Chondrocyte (in vitro differentiated cells): ENCODE measurements at places on chromosomes 4 and X. TPM values are rescaled to one million over a fixed set of nuclear protein-coding genes. Genes with fewer than 3 reads are reported as not detected.

DNA sequence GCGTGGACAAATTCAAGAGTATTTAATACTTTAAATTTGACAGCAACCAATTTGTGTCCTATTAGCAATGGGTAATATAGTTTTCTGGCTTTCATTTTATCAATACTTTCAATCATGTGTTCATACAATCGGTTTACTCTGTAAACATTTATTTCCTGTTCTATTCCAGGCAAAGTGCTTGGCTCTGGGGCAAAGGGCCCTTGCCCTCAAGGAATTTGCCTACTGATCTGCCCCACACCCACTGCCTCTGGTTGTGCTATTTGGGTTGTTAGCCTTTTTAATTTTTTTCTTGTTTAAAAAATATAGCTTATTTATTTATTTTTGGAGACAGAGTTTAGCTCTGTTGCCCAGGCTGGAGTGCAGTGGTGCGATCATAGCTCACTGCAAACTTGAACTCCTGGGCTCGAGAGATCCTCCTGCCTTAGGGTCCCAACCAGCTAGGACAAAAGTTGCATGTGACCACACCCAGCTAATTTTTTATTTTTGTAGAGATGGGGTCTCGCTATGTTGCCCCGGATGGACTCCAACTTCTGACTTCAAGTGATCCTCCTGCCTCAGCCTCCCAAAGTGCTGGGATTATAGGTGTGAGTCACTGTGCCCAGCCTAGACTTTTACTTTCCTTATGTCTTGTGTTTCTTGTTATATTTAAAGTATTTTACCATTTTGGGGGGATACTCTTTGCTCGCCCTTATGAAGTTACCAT, 30.7 kb upstream of the CBR4 start:
- no peak for DNase-seq

The CC2D2A gene
- 18.6 to 31.5 TPM (median 19.2 TPM) in 3 replicates for total RNA-seq

GRCh38 chr4:61320154-61320553, 120.0 kb downstream of the ADGRL3 start:
- no peak for DNase-seq

DNA sequence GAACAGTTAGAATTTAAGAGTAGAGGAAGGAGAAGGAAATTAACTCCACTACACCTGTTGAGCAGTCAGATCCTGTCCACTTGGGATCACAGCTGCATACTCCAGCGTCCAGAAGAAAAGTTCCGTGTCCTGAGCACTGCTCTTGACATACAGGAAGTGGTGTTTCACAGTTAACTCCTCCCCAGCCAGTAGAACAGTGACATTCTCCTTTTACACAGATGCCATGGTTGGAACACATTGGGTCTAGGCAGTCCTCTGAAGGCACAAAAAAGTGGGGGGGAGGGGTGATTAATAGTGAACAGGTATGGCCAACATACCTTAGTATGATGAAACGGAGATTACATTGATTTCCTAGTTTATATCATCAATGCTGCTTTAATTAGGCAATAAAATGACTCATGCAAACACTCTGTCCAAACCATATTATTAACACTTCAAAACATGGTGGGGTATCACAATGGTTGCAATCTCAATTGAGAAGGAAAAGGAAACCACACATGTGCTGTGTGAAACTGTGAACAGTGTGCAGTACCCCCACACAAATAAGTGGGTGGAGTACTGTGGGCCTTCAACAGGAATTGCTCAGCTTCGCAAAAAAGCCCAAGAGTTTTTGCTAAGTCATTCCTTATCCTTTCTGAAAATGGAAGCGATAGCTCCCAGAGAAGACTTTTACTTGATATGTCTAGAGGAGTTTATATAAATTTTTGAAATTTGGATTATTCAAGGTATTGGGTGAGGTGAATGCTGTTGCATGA, 295.6 kb downstream of the SH2D1A start:
- no peak for DNase-seq

DNA sequence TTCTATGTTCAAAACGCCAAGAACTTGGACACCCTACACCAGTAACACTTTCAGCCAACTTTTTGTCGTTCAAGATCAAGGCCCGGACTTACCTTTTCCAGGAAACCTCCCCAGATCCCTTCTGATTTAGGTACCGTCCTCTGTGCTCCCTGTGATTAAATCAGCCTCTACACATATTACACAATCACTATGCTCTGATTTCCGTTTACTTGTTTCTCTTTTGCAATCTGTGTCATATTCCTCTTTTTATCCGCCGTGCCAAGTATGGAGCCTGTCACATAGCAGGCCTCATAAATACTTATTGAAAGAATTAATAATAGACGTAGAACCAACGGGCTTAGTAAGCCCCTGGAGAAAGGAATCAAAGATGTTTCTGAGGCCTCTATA, 722 bp upstream of the TMEM33 start:
- DNase-seq: no peak

The CT55 gene
- total RNA-seq: not detected in 3 replicates

- no peak for DNase-seq
Observed at GRCh38 chr4:139333046-139333445, 30.8 kb upstream of the NDUFC1 start.

DNA sequence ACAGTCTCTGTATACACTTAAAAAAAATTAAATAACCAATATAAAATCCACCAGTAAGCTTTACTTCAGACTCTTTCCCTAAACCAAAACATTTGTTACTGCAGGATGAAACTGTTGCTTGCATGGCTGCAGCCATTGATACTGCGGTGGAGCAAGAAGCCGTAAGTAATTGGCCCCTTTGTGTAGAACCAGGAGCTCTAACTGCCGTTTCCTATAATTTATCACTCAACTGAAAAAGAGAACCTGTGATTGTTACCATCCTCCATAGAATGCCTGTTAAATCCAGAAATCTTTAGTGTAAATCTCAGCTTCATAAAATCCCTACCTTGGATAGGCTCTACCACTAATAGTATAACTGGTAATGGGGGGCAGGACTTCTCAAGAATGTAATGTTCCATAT, 62.6 kb downstream of the KIF4A start:
- DNase-seq: no peak

The TMPRSS11B gene
- not detected in 3 replicates for total RNA-seq

The PCYT1B gene
- 3.1 to 7.1 TPM (median 4.5 TPM) in 3 replicates for total RNA-seq

GRCh38 chrX:149688552-149688951, 23.3 kb upstream of the MAGEA11 start:
- no peak for DNase-seq

GRCh38 chrX:40108162-40108958, 10.6 kb upstream of the BCOR start:
- DNase-seq: no peak

GRCh38 chr4:173370130-173370476, 651 bp upstream of the SAP30 start:
- no peak for DNase-seq

DNA sequence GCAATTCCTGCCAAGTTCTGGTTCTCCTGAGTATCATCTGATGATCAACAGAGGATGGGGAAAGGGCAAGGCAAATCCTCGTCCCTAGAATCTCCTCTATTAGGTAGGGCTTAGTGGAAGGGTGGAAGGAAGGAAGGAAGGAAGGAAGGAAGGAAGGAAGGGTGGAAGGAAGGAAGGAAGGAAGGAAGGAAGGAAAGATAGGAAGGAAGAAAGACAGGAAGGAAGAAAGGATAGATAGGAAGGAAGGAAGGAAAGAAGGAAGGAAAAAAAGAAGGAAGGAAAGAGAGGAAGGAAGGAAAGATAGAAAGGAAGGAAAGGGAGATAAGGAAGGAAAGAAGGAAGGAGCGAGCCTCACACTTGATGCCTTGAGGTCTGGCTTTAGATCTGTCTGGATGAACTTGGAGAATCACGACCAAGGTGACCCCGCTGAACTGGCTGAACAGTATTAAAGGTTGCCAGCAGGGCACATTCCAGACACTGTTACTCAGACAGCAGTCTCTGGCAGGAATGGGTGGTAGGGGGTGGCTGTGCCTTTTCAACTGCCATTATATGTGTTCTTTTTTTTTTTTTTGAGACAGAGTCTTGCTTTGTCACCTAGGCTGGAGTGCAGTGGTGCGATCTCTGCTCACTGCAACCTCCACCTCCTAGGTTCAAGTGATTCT, 57.1 kb downstream of the MAP7D2 start:
- DNase-seq: no peak

- no peak for DNase-seq
Observed at GRCh38 chrX:55452833-55453124, 852 bp downstream of the MAGEH1 start.

The INTU gene
- 6.1 to 11.4 TPM (median 10.9 TPM) in 3 replicates for total RNA-seq

The PTPN13 gene
- total RNA-seq: 32.9 to 38.9 TPM (median 38.0 TPM) in 3 replicates

GRCh38 chrX:54711735-54712134, 86.3 kb downstream of the ITIH6 start:
- DNase-seq: no peak

The SERTM2 gene
- total RNA-seq: not detected in 3 replicates
